G401 (cell line): ENCODE measurements at places on chromosomes 5 and 9. TPM values are rescaled to one million over a fixed set of nuclear protein-coding genes. Genes with fewer than 3 reads are reported as not detected.

Gene TERT
- total RNA-seq, result 0.85 and 1.5 TPM in 2 replicates

Gene SPINK5
- not detected in 2 replicates for total RNA-seq

Gene RNF130
- total RNA-seq, result 54.9 and 67.9 TPM in 2 replicates

Gene ZNF483
- total RNA-seq, result 6.5 and 7.5 TPM in 2 replicates

Gene SMIM15
- 26.6 and 78.5 TPM in 2 replicates for total RNA-seq

Gene OGN
- not detected in 2 replicates for total RNA-seq

Gene ALDH1A1
- not detected in 2 replicates for total RNA-seq

DNA sequence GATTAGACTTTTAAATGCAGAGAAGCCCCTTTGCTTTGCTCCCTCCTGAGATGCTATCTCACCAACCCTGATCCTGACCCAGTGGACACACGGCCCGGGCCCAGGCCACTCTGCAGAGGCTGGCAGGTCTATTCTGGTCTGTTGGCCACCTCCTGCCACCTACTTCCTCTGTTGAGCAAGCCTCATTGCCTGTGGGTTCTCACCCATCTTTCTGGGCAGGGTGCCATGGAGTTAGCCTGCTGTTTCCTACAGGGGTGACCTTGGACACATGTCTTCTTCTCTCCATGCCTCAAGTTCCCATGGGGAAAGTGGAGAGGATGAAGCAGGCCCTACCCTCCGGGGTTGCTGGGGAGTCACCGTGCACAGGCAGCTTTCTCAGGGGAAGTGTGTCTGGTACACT lies 266.2 kb upstream of the IRX1 start:
- DNase-seq, result no peak

DNA sequence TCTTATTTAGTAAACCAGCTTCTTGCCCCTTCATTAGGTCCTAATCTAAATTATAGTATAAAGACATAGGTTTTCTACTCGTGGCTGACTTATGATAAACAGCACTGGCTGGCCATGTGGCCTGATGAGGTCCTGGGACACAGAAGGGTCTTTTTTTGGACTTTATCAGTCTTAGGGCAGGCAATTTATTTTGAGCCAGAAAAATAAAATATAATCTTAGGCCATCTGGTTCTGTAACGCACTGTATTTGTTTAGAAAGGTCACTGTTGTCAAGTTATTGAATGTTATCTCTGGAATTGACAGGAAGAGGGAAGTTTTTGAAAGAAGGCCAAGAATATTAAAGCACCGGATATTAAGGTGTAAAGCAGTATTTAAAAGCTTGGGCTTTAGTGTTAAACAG lies 53.9 kb downstream of the RFX3 start:
- no peak for DNase-seq

GRCh38 chr9:132857031-132857430 lies 21.1 kb downstream of the AK8 start:
- DNase-seq, result no peak

DNA sequence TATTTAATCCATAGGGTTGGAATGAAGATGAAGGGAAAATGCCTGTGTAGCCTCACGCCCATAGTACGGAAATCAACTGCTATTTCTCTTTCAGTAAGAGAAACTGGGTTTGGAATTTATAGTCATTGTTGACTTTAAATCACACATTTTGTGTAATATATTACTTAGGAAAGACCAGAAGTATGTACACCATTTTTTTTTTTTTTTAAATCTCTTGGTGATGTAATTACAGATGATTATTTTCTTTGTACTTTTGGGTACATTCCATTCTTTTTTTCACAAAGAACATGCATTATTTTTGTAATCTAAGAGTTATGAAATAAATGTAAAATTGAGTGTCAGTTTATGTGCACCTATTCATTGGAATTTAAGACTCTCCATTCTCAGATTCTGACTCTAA lies 45.7 kb downstream of the POC5 start:
- DNase-seq, result no peak

DNA sequence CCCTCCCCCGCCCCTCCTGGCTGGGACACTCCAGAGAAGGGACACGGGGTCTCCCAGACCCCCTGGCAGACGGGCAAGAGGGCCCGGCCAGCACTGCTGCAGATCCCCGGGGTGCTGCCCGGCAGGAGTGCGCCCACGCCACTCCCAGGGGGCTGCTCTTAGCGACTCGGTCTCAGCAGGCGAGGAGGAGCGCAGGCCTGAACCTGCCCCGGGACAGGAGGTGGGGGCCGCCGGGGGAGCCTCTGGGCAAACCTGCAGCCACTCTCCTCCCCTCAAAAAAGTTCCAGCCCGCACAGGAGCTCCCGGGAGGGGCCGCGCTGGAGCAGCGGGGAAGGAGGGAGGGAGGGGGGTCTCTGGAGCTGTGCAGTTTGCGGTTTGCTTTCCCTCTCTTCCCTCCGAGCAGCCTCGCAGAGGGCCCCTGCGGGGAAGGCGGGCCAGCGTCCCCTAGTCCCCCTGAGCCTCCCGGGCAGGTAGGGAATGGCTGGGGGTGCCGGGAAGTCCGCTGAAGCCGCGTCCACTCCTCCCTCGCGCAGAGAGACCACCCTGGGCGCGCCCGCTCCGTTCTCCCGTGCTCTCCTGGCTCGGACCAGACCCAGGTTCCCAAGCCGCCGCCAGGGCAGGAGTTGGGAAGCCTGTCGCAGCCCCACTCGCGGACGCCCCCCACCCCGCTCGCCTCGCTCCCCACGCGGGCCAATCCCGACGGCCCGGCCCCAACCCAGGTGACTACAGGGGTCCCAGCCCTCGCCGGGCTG lies 44.2 kb downstream of the NACC2 start:
- DNase-seq, result peak; percentile 23

DNA sequence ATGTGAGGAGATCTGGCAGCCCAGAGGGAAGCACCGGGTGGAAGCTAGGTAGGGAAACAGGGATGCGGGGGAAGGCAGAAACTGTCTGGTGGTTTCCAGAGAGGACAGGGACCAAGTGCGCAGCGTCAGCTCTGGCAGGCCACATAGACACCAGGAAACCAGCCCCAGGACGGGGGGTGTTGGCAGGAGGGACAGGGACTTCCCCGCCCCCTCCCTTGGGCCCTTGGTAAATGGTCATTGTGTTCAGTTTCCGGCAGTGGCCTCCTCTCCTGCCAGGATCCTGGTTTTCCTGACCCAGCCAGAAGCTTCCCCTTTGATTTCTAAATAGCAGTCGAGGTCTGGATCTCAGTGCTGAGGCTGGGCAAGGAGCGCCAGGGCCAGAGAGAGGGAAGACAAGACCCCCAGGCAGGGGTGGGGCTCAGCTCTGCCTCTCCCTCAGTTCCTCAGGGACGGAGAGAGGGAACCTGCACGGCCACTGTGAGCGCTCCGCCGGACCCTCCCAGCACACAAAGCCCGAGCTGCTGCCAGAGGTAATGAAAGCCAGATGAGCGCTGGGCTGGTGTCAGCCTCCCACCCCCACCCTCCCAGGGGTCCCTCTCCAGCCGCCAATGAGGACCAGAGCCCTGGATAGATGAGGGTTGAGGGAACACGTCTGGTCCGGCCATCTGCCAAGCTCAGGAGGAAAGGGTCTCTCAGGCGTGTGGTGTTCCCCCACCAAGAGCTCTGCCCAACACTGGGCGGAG lies 1.8 kb downstream of the RALGDS start:
- DNase-seq, result peak; percentile 53

DNA sequence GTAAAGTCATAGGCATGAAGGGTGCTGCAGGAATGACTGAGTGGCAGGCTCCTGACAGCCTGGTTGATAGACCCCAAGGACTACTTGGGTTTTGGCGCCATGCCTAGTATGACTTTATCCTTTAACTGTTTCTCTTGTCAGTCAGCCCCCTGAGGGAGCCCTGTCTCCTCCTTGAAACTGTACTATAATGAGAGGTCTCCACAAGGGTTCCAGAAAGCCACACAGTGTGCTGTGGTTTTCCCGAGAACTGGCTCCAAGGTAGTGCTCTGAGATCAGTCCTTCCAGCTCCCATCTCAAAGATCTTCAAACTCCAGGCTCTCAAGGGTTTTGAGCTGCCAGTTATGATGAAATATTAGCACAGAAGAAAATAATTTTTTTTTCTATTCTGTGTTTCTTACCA lies 26.7 kb upstream of the TNC start:
- no peak for DNase-seq

DNA sequence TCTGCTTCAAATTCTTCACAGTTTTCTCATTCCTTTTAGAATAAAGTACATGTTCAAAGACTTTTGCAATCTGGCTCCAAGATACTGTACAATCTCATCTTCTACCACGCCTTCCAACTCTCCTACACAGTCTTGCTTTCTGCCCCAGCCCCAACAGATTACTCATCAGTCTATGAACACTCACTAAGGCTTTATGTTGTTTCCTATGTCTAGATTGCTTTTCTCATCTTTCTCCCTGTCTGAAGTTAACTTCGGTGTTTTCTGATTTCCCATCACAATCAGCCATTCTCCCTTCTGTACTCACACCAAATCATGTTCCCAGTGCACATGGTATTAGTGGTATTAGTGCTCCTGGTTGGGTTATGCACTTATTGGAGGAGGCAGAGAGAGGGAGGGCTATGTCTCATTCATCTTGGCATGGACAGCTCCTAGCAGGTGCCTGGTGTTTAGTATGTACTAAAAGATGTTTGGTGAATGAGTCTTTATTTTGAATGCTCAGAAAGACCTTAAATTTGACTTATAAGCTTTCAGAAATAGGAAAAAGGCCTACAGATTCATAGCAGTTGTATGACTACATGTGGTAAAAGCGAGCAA lies 44.0 kb upstream of the ZNF608 start:
- DNase-seq, result no peak

- peak; percentile 92 for DNase-seq
These were observed 174.3 kb downstream of the TAF11L14 start for GRCh38 chr5:17808566-17808965.

- DNase-seq, result no peak
These were observed 56.8 kb upstream of the TRAF1 start for GRCh38 chr9:120983259-120983837.

GRCh38 chr9:111036946-111037345 lies 1.3 kb downstream of the LPAR1 start:
- no peak for DNase-seq

DNA sequence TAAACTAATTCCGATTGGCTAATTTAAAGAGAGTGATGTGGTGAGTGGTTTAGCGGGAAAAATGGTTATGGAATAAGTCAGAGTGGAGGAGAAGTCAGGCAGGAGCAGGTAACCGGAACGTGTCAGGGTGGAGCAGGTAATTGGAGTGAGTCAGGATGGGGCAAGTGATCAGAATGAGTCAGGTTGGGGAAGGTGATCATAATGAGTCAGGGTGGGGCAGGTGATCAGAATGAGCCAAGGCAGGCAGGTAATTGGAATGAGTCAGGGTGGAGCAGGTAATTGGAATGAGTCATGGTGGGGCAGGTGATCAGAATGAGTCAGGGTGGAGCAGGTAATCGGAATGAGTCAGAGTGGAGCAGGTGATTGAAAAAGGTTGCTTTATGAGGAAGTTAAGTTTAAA lies 101.4 kb downstream of the TMEM167A start:
- no peak for DNase-seq

DNA sequence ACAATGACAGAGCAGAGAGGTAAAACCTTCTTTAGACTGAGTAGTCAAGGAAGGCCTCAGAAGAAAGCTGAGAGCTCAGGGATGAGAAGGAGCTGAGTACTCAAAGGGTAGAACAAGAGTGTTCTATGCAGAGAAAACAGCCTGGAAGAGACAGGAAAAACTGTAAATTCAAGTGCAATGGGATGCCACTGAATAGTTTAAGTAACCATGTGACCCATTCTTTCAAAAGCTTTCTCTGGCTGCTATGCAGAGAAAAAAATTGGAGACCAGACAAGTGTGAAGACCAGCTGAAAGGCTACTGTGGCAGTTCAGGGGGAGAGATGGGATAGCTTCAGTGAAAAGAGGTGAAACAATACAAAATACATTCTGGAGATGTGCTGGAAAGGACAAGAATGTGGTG lies 61.3 kb upstream of the RNF38 start:
- DNase-seq, result peak; percentile 22

DNA sequence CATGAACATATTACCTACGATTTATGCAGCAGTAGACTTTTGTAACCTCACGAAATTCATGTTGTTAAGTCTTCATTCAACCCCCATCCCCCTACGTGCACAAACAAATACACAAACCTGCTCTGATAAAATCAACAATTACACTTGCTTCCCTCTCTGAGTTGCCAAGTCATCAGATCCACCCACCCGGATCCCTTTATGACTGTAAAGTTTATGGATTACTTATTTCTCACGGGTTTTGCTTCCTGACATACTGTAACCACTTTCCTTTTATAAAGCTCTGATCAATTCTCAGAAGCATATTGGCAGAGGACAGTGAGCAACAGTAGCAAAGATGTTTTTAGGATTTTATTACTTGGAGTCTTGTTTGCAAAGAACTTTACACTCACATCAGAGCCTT lies 70.5 kb downstream of the MLLT3 start:
- DNase-seq, result no peak

DNA sequence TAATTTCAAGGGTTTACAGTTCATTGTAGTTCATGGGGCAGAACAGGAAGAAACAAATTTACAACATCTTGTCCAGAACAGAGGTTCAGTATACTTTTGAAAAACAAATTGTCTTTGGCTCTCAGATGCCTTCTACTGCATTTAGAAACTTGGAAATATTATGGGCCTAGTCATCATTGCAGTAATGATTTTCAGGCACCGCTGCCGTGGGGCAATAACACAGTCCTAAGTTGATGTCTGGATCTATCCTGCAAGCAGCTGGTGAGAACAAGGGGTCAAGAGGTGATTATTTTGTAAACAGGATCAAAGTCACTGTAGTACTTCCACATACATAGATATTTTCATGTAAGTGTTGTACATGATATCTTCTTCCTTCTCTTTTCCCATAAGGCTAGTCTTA lies 82.5 kb upstream of the CAST start:
- no peak for DNase-seq

- DNase-seq, result no peak
These were observed 47.1 kb downstream of the THBS4 start for GRCh38 chr5:80082281-80082680.

- DNase-seq, result no peak
These were observed 4.7 kb downstream of the DNAI1 start for GRCh38 chr9:34463098-34463900.

DNA sequence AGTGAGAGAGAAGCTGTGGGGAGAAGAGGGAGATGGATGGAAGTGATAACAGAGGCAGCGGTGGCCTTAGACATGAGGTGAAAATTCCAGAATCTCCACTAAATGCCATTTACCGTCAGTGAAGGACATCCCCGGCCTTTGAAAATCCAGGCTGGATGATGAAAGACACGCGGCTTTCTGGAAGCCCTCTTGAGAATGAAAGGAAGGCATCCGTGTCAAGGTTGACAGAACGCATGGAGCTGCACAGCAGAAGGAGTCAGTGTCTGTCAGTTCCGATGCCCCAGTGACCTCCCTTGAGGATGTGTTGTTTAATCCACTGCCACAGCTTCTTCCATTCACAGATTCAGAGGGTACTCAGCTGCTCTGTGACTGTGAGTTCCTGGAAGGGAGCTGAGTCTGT lies 114.9 kb downstream of the ICE1 start:
- DNase-seq, result no peak

DNA sequence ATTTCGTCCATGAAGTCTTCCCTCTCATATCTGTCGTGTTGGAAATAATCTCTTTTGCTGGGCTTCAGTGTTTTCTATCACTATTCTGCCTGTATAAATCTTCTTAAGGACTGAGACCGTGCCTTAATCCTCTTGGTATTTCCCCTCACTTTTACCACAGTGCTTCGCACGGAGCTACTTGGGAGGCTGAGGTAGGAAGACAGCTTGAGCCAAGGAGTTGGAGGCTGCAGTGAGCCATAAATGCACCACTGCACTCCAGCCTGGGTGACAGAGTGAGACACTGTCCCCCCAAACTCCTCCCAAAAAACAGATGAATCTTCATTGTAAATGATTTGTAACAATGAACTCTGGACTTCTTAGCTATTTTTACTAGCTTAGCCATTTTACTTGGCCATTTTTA lies 57.8 kb downstream of the PHAX start:
- no peak for DNase-seq
